ENCODE measurements at places on chromosomes 11 and 22.

DNA sequence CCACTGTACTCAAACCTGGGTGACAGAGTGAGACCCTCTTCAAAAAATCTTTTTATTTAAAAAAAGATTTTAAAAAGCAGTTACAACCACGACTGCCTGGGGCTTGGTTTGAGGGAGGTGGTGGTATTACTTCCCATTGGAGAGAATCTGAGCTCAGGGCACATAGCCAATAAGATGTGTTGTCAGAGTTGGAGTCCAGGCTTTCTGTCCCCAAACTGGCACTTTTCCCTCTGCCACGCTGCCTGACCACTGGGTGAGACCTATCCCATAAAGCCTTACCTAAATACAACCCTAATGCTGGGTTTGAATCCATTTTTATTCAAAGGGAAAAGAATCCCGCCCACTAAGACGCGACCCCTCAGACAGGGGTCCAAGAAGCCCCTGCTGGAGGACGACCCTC lies 11.5 kb downstream of the CHADL start:
- no peak overlapping the region for H3K27ac ChIP-seq
- H3K27me3 ChIP-seq = no peaks in the 10 kb centered on the region
- H3K4me3 ChIP-seq = no peak overlapping the region

DNA sequence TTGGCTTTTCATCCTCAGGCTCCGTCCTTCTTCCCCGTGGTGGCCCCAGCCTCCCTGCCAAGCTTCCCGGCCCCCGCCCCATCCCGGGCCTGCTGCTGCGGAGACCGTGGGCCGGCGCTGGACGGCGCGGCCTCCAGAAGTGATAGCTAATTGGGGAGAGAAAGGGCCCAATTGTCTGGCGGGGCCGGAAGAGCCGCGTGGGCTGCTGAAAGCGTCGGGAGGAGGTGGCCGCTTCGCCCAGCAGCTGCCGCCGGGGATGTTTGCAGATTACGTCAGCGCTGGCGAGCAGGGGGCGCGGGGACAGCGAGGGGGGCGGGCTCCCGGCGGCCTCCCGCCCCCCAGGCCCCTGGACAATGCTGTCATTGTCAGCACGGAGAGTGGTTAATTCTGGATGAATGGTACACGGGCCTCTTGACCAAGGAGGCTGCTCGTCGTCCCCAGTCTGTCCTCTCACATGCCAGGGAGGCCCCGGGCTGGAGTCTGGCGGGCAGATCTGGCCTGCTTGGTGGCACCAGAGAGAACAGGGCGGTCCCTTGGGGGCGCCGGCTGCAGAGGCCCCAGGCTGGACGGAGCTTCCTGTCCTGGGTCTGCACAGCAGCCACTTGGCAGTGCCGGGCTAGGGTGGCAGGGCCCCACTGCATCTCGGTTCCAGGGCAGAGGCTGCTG lies 1.6 kb downstream of the SMIM38 start:
- no peaks in the 10 kb centered on the region for H3K36me3 ChIP-seq
- no peak for DNase-seq
- H3K27me3 ChIP-seq = no peaks in the 10 kb centered on the region
- no peak overlapping the region for H3K4me3 ChIP-seq
- H3K27ac ChIP-seq = no peak overlapping the region
- no peaks in the 10 kb centered on the region for H3K4me1 ChIP-seq

- no peaks in the 10 kb centered on the region for H3K4me1 ChIP-seq
- DNase-seq = no peak
- H3K36me3 ChIP-seq = no peaks in the 10 kb centered on the region
- no peak overlapping the region for H3K27ac ChIP-seq
These were observed 141.2 kb downstream of the CADM1 start for GRCh38 chr11:115362997-115363396.

GRCh38 chr11:20762116-20762844 lies 92.9 kb downstream of the NELL1 start:
- no peaks in the 10 kb centered on the region for H3K4me1 ChIP-seq
- H3K36me3 ChIP-seq = no peaks in the 10 kb centered on the region
- no peak overlapping the region for H3K27ac ChIP-seq
- no peak for DNase-seq

DNA sequence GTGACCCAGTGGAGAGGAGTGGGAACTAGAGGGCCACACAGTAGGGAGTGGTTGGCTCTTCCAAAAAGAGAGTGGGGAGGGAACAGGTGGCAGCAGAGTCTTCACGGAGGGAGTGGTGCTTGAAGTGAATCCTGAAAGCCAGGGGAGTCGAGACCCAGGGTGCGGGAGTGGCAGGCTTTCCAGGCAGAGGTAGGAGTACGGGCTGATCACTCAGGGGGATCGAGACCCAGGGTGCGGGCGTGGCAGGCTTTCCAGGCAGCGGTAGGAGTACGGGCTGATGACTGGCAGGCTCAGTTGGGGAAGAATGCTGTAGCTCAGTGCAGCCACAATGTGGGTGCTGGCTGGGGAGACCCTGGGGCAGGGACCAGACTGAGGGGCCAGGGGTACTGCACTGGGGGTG lies 148.2 kb downstream of the TBC1D22A start:
- DNase-seq = no peak
- H3K36me3 ChIP-seq = peaks cover 50% of the 10 kb centered on the region
- no peak overlapping the region for H3K4me3 ChIP-seq
- H3K27me3 ChIP-seq = no peaks in the 10 kb centered on the region
- H3K27ac ChIP-seq = no peak overlapping the region
- no peaks in the 10 kb centered on the region for H3K4me1 ChIP-seq

DNA sequence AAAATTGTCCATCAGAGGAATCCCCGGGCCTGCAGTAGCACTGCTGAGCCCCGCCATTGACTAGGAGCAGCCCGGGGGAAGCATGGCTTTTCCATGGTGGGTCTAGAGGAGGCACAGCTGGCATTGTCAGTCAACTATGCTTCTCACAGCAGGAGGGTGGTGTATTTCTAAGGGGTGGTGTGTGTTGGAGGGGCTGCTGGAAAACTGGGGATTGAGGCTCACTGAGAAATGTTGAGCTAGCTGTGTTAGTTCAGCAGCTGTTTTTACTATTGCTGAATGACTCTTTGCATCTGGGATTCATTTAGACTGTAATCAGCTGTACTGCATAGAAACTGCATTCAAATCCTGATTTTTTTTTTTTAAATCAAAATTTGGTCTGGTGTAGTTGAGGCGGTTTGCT lies 5.6 kb downstream of the DDX10 start:
- peaks cover 12% of the 10 kb centered on the region for H3K4me1 ChIP-seq
- H3K27me3 ChIP-seq = no peaks in the 10 kb centered on the region
- no peak overlapping the region for H3K4me3 ChIP-seq
- H3K27ac ChIP-seq = peak overlapping the region; percentile 14
- H3K36me3 ChIP-seq = peaks cover 1% of the 10 kb centered on the region
- DNase-seq = no peak
